ENCODE measurements at places on chromosomes 11 and 22. TPM values are rescaled to one million over a fixed set of nuclear protein-coding genes. Genes with fewer than 3 reads are reported as not detected.

Gene HBG2
- total RNA-seq, result not detected

Gene ZDHHC13
- total RNA-seq, result 11.4 TPM

Gene NRGN
- 7.0 TPM for total RNA-seq

Gene UBQLNL
- 1.5 TPM for total RNA-seq

Gene POU2AF2
- total RNA-seq, result 1.8 TPM

Gene PHLDB1
- 69.4 TPM for total RNA-seq

Gene SYT7
- total RNA-seq, result 4.6 TPM

Gene SLC5A12
- not detected for total RNA-seq

Gene THAP12
- total RNA-seq, result 52.5 TPM

Gene OR52N4
- 0.74 TPM for total RNA-seq

Gene LRRC51
- total RNA-seq, result 14.5 TPM

Gene CCDC87
- 0.60 TPM for total RNA-seq

Gene ROBO4
- total RNA-seq, result 6.0 TPM

Gene PTGDR2
- total RNA-seq, result 0.10 TPM

Gene RAPSN
- total RNA-seq, result not detected

Gene OR5A1
- not detected for total RNA-seq

- no peak for DNase-seq
These were observed 78.4 kb downstream of the MUC15 start for GRCh38 chr11:26493616-26494015.

DNA sequence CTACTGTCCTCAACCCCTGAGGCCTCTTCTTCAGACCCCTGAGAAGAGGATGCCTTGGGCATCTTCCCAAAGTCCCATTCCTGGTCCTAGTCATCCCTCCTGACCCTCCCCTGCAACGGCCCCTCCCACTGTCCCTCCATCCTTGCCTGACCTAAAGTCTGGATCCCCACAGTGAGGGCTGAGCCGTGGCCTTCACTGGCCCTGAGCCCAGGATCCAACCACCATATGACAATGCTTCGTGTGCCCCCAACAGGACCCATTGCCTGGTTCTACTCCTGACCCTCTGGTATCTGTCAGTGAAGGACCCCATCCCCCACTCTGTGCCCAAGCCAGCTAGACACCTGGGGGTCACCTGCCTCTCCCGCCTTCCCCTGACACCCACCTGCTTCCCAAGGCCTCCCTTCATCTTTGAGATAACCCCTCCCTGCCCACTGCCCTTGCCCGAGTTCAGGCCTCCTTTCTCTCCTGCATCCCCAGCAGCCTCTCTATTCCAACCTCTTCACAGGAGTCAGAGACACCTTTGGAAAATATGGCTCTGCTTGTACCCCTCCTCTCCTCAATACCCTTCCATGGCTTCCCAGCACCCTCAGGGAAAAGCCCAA lies 48.0 kb downstream of the LRRC32 start:
- DNase-seq, result no peak

DNA sequence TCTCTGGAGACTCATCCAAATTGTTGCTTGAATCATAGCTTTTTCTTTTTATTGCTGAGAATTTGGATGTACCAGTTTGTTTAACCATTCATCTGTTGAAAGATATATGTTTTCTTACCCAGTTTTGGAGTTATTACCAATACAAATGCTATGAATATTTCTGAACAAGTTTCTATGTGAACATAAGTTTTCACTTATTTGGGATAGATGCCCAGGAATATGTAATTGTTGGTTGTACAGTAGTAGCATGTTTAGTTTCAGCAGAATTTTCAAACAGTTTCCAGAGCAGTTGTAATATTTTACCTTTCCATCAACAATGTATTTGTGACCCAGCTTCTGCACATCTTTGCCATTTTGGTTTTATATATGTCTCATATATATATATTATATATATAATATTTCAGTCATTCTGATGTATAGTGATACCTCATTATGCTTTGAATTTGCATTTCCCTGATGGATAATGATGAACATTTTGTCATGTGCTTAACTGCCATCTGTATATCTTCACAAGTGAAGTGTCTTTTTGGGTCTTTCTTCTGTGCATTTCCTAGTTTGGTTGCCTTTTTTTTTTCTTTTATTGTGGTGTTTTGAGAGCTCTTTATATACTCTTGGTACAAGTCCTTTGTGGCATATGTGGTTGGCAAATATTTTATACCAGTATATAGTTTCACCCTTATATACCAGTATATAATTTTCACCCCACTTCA lies 118.8 kb downstream of the LUZP2 start:
- DNase-seq, result no peak

DNA sequence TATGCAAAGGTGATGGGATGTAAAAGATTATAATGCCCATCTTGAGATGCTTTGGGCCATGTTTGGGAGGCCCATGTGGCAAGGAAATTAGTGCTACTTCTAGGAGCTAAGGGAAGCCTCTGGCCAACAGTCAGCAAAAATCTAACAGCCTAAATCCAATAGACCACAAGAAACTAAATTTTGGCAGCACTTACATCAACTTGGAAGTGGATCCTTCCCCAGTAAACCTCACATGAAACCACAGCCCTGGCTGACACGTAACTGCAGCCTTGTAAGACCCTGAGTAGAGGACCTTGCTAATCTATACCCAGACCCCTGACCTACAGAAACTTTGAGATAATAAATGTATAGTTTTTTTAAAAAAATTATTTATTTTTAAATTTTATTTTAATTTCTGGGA lies 13.1 kb upstream of the GRK3 start:
- no peak for DNase-seq

- DNase-seq, result no peak
These were observed 10.0 kb downstream of the TBX1 start for GRCh38 chr22:19770349-19771220.

- no peak for DNase-seq
These were observed 12.5 kb downstream of the DESI1 start for GRCh38 chr22:41608386-41608785.

DNA sequence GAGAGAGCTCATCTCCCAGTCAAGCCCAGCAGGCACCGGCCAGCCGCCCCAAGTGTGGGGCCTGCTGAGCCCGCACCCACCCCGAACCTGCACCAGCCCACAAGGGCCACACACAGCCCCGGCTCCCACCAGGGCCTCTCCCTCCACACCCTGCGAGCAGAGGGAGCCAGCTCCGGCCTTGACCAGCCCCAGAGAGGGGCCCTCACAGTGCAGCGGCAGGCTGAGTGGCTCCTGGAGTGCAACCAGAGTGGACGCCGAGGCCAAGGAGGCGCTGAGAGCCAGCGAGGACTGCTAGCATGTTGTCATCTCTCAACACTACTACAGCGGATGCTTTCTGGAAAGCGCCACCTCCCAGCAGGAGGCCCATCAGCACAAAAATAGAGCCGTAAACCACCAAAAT lies 10.9 kb downstream of the DEFB108B start:
- no peak for DNase-seq

- no peak for DNase-seq
These were observed at the start of gene MAPK8IP2 for GRCh38 chr22:50600538-50600937. Gene MAPK8IP2 (plus strand): TSS chr22:50600793. CDS start chr22:50600819, 26 bp downstream.

- DNase-seq, result no peak
These were observed 81.2 kb upstream of the RASSF10 start for GRCh38 chr11:12927886-12928285.

DNA sequence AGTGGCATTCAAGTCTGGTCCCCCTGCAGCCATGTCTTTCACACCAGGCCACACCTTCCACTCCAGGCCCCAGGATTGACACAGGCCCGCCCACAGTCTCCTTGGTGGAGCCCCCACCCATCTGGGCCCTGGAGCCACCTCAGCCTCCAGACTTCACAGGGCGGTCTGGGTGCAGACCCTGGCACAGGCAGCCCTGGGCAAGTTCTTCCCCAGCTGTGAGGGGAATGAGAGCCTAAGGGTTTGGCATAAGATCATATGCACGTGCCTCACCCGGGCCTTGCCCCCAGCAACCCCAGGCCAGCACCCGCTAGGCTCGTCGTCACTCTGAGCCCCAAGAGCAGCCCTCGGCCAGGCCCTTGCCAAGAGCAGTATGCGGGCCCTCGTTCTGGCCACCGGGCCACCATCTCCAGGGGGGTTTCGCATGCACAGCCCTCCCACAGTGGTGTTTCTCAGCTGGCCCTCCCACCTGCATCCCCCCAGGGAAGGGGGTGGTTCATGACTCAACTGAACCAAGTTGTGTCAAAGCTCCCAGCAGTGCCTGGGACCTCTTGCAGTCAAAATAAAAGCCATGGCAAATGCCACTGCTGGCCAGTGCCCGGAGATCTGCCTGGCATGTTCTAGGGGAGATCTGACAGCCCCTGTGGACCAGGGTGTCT lies 70.4 kb upstream of the KCNQ1OT1 start:
- peak; percentile 31 for DNase-seq

- DNase-seq, result peak; percentile 83
These were observed at the start of gene RAB3IL1 for GRCh38 chr11:61917334-61918109. Gene RAB3IL1 (minus strand): TSS chr11:61917566. CDS start chr11:61917367, 199 bp downstream.

- no peak for DNase-seq
These were observed 1.8 kb upstream of the SHISAL1 start for GRCh38 chr22:44314425-44315067.

GRCh38 chr11:102753267-102753666 lies 27.2 kb downstream of the MMP10 start:
- DNase-seq, result no peak

DNA sequence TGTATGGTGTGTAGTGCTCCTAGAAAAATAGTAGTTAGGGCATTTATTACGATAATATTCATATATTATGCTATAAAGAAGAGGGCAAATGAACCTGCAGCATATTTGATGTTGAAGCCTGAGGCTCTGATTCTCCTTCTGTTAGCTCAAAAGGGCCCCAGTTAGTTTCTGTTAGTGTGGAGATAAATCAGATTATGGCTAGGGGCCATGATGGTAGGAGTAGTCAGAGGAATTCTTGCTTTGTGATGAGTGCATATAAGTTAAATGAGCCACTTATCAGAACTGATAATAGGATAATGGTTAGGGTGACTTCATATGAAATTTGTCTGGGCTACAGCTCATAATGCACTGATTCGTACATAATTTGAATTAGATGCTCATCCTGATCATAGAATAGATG lies 298.4 kb downstream of the DYNC2H1 start:
- no peak for DNase-seq

- DNase-seq, result no peak
These were observed 129.9 kb downstream of the GUCY1A2 start for GRCh38 chr11:106888386-106888785.

GRCh38 chr11:37352485-37352884 lies 754.4 kb upstream of the RAG2 start:
- no peak for DNase-seq

DNA sequence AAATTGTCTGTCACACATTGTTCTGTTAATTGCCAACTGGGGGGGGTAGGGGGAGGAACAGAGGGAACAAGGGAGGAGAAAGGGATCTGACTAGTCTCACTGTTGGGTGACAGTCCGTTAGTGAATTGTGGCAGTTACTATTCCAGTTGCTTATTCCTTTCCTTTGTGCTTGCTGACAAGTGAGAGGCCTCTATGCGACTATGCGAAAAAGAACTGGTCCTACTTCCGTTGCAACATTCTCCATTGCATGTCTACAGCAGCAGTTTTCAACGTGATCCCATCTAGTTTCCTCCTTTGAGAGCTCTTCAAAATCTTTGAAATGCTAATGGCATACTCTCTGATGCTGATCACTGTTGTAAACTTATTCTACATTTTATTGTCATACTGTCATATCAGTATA lies 672.2 kb downstream of the LRRC4C start:
- DNase-seq, result no peak

DNA sequence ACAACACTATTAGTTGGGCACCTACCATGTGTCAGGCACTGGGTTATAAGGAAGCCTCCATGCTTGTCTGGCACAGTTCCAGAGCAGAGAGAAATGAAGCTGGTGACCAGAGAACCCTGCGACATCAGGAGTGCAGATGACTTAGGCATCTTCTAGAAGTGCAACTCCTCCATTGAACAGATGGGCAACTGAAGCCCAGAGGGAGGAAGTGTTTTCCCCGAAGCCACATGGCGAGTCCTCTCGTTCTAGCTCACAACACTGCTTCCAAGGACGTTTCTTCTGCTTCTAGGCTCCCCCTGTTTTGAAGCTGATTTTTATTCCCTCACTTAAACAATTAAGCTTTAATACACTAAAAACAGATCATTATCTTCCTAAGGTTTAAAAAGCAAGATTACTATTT lies 109.8 kb upstream of the SYT13 start:
- DNase-seq, result no peak

DNA sequence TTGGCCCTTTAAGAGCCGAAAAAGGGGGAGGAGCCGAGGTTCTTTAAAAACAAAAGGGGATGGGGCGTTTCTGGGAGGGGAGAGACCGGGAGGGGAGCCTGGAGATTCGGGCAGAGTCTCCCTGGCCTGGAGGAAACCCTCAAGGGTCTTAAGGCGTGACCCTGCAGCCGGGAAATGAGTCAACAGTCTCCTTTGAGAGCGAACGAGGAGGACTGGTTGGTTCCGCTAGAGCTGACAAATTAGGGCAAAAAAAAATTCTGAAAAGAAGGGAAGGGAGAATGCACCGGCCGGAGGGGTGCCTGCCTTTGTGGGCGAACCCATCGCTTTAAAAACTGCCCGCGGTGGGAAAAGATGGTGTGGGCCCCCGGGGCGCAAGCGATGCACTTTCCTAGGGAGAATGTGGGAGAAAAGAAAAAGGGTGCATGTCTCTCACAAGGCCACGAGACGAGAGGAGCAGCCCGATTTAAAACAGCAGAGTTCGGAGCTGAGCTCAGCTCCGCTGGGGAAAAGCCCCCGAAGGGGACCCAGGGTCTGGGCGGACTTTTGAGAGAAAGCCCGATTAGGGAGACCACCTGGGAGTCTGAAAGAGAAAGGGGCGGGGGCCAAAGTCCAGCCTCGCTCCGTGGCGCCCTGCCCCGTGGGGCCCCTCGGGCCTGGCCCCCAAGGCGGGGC lies 874 bp downstream of the ZFTA start:
- peak; percentile 73 for DNase-seq

GRCh38 chr22:50483977-50484853 lies 2.4 kb upstream of the MIOX start:
- DNase-seq, result no peak

GRCh38 chr11:107929611-107930200 lies 1.5 kb downstream of the RAB39A start:
- DNase-seq, result no peak

DNA sequence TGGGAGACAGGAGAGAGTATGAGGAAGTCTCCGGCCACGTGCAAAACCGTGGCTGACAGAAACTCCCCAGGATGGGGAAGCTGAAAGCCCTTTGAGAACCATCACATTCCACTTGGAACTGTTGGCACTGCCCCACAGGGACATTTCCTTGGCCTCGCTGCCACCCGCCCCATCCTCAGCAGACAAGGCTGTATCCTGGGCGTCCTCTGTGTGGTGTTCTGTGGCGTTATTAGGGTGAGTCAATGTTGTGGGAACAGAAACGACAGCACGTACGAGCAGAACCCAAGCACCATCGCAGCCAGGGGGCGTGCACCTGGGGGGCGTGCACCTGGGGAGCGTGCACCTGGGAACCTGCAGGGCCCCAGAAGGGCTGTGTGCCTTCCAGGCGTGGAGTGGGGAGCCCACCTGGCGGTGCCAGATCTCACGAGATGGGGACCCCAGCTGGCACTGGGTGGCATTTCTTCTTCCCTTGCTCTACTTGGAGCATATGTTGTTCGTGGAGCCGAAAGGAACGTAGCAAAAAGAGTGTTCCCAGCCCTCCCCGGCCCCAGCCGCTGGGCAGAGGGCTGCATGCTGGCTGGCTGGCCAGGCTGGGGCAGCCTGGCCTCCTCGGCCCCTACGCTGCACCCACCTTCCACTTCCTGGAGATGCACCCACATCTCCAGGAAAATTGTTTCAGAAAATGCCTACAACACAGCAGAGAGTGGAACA lies 35.4 kb downstream of the NFAM1 start:
- DNase-seq, result no peak

Data from ovary (tissue), 10 donors.